ENCODE measurements at places on chromosomes 6 and 20.

- DNase-seq, result no peak
Measured at GRCh38 chr6:33421344-33421643, 1.4 kb downstream of the SYNGAP1 start.

DNA sequence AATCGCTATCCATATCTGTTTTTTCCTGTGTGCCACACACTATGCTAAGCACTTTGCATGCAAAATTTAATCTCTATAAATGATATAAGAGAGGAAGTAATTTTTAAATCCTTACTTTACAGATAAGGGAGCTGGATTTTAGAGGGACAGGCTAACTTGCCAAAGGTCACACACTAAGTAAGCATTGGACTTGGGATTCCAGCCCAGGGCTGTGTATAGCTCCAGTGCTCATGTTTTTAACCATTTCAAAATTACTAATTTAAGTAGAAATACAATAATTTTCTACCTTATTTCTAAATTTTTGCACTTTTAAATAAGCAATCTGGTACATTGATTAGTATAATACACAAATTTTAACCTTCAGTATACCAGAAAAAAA, 144.6 kb downstream of the UST start:
- no peak for DNase-seq

GRCh38 chr6:170165085-170165470, 125.8 kb downstream of the DLL1 start:
- no peak for DNase-seq

- no peak for DNase-seq
Measured at GRCh38 chr6:105380634-105381033, 22.2 kb downstream of the PREP start.

DNA sequence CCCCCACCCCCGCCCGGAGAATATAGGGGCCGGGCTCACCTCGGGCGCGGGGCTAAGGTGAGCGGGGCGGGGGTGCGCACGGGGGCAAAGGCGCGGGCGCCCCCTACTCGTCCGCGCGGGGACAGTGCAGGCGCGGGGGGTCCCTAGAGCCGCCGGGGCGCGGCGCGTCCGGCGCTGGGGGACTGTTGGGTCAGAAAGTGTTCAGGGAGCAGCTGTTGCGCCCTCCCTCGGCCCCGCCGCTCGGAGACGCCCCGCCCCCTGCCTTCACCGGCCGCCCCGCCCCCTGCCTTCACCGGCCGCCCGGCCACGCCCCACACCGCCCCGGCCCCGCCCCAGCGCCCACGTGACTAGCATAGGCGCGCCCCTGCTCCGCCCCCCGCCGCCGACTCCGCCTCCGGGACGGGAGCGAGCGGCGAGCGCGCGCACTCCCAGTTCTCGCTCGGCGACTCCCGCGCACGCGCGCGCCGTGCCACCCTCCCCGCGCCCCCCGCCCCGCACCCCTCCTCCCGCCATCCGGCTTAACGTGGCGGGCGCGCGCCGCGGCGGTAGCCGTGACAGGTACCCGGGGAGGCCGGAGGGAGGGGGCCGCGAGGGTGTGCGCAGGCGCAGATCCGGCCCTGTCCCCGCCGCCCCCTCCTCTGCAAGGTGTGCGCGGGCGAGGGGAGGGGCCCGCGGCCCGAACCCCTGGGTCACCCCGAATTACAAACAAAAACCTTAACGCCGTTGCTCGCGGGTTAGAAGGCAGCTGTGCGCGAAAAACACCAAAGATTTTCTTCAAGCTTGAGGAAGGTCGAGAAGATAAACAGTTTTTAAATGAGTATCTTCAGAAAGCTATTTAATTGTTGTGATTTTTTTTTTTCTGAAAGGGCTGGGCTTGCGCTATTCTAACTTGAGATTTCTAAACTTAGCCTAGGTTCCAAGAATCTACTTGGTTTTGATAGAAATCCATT, 704 bp upstream of the ZNF217 start:
- peak; percentile 95 for DNase-seq

DNA sequence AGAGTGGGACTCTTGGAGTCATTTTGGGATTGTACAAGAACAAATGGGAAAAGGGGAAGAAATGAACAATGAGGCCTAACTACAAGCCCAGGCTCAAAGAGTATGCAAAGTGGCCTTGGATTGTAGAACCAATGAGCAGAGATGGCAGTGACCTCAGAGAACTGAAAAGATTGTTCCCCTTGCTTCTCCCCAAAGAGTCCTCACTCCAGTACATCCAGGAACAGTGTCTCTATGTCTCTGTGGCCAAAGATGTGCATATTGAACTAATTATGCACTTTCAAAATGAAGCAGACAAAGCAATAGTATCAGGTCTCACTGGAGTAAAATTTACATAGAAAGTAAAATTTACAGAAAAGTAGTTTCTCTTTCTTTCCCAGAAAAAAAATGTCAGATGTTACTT, 81.0 kb downstream of the SMLR1 start:
- DNase-seq, result no peak

- DNase-seq, result no peak
Measured at GRCh38 chr6:37536491-37537190, 36.9 kb upstream of the CCDC167 start.

- no peak for DNase-seq
Measured at GRCh38 chr20:14336686-14337085, 726 bp downstream of the FLRT3 start.

GRCh38 chr20:14879020-14879697, 541.7 kb upstream of the FLRT3 start:
- no peak for DNase-seq

DNA sequence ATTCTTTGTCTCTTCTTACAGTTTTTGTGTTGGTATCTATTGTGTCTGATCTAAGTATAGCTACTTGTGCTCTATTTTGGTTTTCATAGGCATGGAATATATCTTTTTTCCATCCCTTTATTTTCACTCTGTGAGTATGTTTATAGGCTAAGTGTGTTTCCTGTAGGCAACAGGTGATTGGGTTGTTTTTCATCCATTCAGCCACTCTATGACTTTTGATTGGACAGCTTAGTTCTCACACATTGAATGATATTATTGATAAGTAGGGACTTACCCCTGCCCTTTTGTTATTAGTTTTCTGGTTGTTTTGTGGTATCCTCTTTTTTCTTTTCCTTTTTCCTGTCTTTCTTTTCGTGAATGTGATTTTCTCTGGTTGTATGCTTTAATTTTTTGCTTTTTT, 67.9 kb downstream of the MLIP start:
- no peak for DNase-seq

DNA sequence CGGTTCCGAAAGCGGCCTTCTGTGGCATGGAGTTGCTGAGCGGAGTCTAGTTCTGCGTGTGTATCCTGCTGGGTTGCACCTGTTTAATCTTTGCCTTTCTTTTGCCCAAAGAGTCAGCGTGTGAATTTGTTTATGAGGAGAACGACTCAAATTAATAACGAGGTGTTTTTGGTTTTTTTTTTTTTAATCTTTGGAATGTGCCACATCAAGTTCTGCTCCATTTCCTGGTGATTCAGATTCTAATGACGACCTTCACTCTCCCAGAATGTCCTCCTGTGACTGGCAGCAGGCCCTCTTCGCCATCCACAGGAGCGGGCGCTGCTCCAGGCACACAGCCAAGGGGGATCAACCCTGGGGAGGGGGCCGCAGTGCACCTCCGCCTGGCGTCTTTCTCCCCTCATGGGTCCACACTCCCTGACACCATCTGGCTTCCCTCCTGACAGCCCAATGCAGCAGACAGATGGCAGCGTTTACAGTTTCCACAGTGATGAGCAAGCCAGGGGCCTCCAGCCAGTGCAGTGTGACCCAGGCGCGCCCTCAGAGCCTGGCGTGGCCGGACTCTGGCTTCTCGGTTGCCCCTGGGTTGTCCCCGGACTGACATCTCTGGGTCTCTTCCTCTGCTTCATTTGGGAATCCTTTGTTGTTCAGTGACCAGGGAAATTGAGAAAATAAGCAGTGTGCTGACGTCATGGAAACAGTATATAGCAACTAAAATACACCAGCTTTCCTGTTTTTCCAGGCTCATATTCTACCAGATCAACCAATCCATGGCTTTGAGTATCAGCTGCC, 27.5 kb upstream of the AFDN start:
- no peak for DNase-seq

- no peak for DNase-seq
Measured at GRCh38 chr6:168388641-168389633, 52.0 kb upstream of the SMOC2 start.

GRCh38 chr6:162638931-162639574, 88.5 kb downstream of the PRKN start:
- DNase-seq, result no peak

GRCh38 chr6:34004706-34005105, 141.2 kb downstream of the GRM4 start:
- DNase-seq, result no peak

- no peak for DNase-seq
Measured at GRCh38 chr20:16257021-16257420, 316.2 kb downstream of the KIF16B start.
